ENCODE measurements at places on chromosomes 6 and 20.

GRCh38 chr6:12196326-12196936 lies 93.7 kb upstream of the EDN1 start:
- no peak for DNase-seq

- no peak for DNase-seq
These were observed 152.8 kb downstream of the SYCP2 start for GRCh38 chr20:59780494-59781185.

DNA sequence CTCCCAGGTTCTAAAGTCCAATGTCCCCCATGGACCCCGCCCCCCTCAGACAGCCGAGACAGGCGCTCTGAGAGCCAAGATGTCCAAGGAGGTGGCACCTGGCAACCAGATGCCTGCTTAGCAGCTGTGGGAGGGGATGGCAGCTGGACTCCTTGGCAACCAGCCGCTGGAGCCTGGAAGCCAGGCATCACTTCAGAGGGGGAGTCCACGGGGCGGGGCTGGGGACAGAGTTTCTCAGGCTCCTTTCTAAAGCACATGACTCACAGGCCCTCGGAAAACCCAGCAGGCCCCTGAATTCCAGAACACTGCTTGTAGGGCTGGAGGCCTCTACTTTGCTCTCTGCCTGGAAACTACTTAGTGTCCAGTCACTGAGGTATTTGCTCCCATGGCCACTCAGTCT lies 51.5 kb downstream of the PREX1 start:
- no peak for DNase-seq

DNA sequence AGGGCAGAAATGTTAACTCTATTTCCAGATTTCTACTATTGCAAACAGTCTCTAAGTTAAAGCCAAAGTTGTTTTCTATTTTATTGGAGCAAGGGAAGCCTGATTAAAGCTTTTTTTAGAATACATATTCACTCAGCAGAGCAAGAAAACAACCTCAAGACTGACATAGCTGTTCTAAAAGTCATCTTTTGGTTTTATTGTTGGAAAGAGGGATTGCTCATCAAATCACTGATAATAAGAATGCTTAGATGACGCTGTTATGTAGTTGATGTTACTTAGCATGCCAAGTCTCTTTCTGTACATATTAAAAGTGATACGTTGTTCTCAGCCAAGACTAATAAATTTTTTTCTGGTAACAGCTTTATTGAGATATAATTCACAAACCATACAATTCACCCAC lies 172.6 kb upstream of the LAMA2 start:
- no peak for DNase-seq

DNA sequence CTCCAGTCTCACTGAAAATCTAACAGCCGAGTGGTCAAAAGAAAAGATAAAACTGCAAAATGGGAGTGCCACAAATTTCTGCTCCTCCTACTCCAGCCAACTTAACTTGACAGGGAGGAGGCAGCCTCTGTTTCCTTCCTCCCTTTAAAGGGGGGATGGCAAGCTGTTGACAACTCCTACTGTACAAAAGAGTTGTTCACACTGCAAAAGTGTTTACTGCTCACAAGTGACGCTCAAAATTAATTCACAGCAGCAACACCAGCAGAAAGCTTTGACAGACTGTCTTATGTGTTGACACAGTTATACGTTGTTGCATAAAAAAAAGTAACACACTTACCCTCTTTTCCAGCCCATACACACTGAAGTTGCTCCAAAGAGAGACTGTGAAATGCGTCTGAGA lies 169.8 kb downstream of the BACH2 start:
- DNase-seq, result no peak

DNA sequence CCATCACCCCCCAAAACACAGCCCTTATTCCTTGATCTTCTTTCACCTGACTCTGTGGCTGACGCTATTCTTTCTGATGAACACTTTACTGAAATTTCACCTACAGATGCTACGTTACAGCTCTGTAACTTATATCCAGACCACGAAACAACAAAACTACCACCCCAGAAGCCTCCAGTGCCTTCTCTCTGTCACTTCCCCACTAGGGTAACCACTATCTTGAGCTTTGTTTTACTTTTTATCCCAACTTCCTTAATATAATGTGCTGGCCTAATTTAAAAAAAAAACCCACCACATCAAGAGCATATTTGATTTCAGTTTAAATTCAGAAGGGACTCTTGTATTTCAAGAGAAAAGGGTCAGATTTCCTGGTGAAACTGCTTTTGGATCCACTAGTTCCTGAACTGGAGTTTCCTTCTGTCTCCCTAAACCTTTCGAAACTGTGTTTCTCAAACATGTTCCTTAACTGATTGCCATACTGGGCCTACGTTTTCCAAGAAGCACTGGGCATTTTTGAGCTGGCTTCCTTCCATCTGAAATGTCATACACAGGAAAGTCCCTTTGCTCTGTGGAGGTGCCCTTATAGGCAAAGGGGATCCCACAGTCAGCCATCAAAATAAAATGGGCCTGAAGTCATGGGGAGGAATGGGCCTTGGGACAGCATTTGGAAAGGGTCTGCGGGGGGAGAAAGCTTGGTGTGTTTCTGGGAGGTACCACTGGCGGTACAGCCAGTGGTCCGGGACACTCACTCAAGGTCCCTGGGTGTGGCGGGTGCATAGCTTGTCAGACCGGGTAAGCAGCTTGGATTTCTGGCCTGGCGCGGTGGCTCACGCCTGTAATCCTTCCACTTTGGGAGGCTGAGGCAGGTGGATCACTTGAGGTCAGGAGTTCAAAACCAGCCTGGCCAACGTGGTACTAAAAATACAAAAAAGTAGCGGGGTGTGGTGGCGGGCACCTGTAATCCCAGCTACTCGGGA lies 25.8 kb upstream of the RTF2 start:
- no peak for DNase-seq

GRCh38 chr6:88141561-88142296 lies 24.4 kb downstream of the CNR1 start:
- DNase-seq, result no peak

DNA sequence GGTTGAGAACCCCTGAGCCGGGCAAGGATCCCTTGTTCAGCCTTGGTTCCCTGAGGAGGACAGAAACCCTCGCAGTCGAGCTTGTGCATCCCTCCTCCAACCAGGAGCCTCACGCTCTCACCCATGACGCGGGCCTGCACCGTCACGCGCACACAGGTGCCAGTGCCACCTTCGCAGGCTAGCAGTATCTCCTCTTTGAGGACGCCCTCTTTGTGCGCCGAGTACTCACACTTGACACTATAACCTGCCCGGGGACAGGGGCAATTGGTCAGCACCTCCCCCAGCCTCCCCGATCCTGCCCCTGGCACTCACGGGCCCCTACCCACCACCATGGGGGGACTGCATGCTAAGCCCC lies 13.3 kb downstream of the ADISSP start:
- no peak for DNase-seq

DNA sequence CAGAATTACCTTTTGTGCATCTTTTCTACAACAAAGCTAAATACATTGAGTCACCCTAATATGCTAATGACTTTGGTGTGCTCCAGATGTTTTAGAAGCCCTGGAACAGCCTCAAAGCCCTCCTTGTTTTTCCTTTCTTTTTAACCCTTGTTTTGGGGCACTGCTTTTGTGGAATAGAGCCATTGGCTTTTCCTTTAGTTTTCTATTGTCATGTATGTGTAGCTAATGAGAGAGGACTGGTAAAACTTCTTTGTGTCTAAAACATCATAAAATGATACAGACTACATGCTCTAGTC lies 158.8 kb downstream of the JARID2 start:
- no peak for DNase-seq

DNA sequence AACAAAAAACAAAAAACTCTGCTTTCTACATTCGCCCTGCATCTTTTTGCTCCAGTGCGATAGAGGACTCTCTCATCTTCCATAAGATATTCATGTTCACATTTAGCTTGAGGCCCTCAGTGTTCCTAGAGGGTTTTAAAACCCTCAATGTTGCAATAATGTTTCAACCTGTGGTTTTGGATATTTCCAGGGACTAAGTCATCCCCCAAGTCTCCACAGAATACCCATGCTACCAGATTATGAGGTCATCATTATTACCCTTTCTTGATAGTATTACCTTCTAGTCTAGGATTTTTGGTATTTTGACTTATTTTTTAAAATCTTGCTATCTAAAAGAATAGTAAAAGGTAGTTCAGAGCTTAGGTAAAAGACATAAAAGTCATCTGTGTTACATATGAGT lies 480.5 kb upstream of the ID4 start:
- no peak for DNase-seq

DNA sequence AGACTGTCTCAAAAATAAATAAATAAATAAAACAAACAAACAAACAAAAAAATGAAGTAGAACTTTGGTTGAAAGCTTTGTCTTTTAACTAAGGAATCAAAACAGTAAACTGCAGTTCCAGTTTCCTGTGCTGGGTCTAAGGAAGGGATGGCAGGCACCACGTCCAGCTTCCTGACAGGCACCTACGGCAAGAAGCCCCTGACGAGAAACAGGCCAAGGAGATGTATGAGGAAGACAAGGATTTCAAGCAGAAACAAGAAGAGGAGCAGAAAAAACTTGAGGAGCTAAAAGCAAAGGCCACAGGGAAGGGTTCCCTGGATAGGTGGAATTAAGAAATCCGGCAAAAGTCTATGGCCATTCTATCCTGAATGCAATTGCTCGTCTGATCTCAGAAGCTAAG lies 8.8 kb downstream of the SNX3 start:
- no peak for DNase-seq

GRCh38 chr6:70684794-70685493 lies 17.3 kb downstream of the SMAP1 start:
- no peak for DNase-seq

DNA sequence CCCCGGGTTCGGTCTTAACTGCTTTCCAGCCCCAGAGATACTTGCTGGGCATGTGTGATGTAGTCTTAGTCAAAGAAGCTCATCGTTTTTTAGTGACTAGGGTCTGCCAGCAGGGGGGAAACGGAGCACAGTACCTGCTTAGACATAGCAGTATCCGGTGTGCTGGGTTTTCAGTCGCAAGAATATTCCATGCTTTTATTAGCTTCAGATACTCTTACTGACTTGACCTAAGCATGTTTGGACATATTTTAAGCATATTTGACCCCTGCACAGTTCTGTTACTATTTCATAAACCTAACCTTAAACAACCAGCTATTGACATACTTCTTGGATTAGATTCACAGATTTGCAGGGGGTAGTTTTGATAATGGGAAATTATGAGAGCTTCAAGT lies 3.0 kb downstream of the E2F3 start:
- DNase-seq, result no peak

DNA sequence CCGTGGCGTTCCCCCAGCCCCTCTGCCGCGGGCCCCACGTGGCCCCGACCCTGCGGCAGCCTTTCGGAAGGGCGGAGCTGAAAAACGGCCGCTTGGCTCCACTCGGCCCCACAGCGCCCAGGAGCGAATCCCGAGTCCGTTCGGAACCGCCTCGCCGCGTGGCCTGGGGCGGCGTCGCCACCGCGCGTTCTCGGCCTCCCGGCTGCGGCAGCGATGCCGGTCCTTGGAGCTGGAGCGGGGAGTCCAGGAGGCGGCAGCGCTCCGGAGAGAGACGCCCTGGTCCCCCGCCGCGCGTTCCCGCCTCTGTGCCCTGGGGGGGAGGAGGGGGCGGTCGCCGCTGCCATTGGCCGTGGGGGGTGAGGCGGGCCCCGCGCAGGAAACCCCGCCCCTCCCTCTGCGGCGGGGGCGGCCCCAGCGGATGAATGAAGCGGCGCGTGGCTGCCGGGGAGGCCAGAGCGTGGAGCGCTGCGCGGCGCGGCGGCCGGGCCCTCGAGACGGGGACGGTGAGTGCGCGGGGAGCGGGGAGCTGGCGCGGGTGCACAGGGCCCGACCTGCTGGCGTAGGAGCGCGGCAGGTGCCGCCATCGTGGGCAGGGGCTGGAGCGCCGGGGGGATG lies at the start of gene SLCO4A1:
SLCO4A1 (plus strand) TSS at position 453 of the 615 bp plus-strand sequence. CDS start 13,952 bp downstream, outside the sequence.
- DNase-seq, result peak; percentile 35

DNA sequence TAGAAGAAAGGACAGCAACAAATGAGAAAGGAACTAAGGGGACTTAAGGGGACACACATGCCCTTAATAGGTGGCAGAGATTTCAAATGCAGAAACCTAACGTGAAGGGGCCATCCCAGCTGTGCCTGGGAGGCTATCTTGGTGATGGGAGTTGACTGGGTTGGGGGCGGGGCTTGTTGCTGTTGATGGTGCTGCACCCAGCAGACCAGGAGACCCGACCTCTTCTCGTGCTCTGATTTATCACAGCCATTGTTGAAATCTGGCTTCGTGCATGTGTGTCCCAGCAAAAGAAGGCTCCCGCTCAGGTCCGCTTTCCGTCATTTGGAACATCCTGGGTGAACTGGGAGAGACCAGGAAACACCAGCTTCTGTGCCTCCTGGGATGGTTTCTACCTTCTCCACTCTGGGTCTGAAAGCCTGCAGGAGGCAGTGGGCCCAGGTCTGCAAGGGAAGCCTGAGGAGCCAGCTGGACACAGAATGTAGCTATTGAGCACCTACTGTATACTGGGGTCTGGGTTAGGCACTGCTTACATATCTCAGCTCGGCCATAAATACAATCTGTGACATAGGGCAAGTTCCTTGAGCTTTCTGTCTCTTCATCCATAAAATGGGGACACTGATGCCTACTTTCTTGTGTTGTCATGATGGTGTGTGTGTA lies 32.1 kb downstream of the TOX2 start:
- DNase-seq, result no peak

GRCh38 chr6:18795726-18796125 lies 408.6 kb downstream of the RNF144B start:
- DNase-seq, result no peak

DNA sequence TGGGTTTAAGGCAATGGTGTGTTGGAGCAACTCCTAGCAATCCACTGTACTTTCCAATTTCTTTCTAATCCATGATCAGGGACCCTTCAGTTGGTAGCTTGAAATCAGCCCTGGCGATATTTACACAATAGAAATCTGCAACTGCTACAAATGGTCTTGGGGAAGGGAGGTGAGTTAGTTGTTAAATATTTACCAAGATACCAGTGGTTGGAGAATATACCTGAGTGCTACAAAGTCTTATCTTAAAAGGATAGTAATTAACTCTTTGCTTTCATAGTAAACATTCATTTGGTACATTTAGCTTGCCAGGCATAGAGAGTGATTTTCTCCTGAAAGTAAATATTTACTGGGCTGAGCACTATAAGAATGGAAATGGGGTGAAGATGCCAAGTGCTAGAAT lies 568.2 kb downstream of the BCKDHB start:
- DNase-seq, result no peak

GRCh38 chr20:34296468-34296867 lies 6.7 kb downstream of the AHCY start:
- DNase-seq, result no peak

- no peak for DNase-seq
These were observed 95.8 kb upstream of the UST start for GRCh38 chr6:148650941-148651505.

DNA sequence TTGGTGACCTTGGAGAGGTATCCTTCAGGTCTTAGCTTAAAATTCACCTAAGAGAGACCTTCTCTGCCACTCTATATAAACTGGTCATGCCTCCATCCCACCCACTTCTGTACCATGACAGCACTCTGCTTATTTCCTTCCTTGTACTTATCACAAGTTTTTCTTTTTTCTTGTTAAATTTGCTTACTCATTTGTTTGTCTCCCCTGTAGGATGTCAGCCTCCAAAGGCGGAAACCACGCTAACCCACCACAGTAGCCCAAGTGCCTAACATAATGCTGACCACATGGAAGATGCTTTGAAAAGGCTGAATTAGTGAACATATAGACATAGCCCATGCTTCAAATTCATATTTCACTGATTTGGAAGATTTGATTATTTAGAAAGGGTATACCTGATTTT lies 5.4 kb downstream of the BMP6 start:
- DNase-seq, result no peak

- DNase-seq, result no peak
These were observed 16.7 kb upstream of the CDK5RAP1 start for GRCh38 chr20:33418033-33418432.
